ENCODE measurements at places on chromosomes 11 and 22. TPM values are rescaled to one million over a fixed set of nuclear protein-coding genes. Genes with fewer than 3 reads are reported as not detected.

Gene OR8D4
- total RNA-seq, result not detected

Gene APOA4
- not detected for total RNA-seq

Gene HTR3A
- 0.58 TPM for total RNA-seq

Gene ANKK1
- 1.1 TPM for total RNA-seq

Gene MPZL2
- total RNA-seq, result 5.3 TPM

Gene EI24
- total RNA-seq, result 44.3 TPM

Gene STK33
- 13.5 TPM for total RNA-seq

All from dorsolateral prefrontal cortex (tissue), 122 donors.